ENCODE measurements at places on chromosomes 5 and 9. TPM values are rescaled to one million over a fixed set of nuclear protein-coding genes. Genes with fewer than 3 reads are reported as not detected.

MZB1 gene
- polyA plus RNA-seq, result 0.52 TPM

VAV2 gene
- 13.5 TPM for polyA plus RNA-seq

SLC1A3 gene
- polyA plus RNA-seq, result 18.5 TPM

PCDHGA7 gene
- 1.4 TPM for polyA plus RNA-seq

PCDHB15 gene
- 7.0 TPM for polyA plus RNA-seq

KCNN2 gene
- 8.2 TPM for polyA plus RNA-seq

DNA sequence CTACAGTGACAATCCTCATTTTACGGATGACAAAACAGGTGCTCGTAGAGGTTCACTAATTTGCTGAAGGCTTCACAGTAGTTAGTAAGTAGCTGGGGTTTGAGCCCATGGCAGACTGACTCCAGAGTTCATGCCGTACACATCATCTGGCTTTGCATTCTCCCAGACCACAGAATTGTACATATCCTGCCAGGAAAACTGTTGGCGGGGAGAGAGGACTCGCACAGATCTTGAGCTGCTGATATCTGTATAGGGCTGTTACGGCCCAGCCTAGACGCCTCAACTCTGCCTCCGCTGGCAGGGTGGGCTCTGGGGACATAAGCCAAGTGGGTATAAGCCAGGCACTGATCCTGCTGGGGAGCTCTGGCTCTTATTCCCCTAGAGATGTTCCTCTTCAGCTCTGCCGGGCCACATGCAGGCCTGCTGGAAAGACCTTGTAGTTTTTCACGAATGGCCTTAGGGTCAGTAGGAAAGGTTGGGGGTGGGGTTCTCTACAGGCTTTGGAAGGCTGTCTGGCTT lies 16.3 kb downstream of the LARP1 start:
- DNase-seq, result peak; percentile 62

- peak; percentile 32 for DNase-seq
These were observed 108.3 kb downstream of the INSYN2B start for GRCh38 chr5:169871826-169872490.

GRCh38 chr9:134304690-134305089 lies 21.6 kb upstream of the RXRA start:
- DNase-seq, result no peak

- no peak for DNase-seq
These were observed 22.5 kb downstream of the ZNF462 start for GRCh38 chr9:106885451-106885850.

DNA sequence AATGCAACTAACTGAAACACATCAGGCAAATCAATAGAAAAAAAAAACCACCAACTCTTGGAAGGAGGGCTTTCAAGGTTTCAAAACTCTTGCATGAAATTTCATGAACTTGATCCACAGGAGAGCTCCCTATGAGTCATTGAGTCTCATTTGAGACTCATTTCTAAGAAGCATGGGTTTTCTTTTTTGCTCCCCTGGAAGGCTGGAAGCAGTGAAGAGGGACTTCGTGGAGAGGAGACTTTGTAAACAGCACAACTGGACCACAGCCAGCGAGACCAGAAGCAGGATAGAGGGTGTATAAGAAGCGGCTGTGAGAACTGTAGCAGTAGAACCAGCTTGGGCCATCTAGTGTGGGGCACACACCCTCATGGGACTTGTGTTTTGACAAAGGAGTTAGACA lies 41.2 kb upstream of the RAPGEF1 start:
- no peak for DNase-seq

GRCh38 chr5:90852531-90852930 lies 293.9 kb downstream of the ADGRV1 start:
- DNase-seq, result no peak

DNA sequence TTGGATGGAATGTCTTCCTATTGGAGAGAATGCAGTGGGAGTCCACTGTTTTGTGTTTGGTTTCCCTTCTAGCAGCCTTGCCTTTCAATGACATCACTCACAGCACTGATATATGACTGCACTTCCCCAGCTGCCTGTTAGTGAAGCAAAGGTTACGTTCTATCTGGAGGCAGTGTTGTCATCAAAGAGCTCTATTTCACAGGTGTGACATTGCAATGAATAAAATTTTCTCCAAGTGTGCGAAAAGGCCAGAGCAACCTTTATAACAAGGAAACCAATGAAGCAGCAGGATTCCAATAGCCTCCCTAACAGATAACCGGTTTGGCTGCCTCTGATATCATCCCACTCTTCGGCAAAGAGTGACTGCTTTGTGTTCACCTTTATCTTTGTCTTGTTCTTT lies 523.5 kb upstream of the ZNF608 start:
- no peak for DNase-seq

- DNase-seq, result peak; percentile 78
These were observed 584.0 kb downstream of the ACTL7B start for GRCh38 chr9:108271646-108272348.

DNA sequence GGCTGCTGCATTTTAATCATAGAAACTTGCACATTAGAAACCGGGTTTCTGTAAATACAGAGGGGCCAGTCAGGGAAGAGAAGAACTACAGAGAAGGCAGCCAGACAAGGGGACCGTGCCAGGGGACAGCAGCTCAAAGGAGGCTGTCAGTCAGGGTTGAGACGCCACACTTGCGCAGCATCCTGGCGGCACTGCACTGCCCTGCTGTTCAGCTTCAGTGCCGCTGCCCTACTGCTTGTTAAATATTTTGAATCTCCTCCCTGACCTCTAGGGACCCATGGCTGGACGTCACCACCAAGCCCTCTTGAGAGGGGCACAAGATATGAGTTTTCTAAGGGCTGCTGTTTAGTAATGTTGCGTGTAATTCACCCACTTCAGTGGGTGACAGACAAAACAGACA lies 43.6 kb upstream of the ZBTB43 start:
- no peak for DNase-seq

DNA sequence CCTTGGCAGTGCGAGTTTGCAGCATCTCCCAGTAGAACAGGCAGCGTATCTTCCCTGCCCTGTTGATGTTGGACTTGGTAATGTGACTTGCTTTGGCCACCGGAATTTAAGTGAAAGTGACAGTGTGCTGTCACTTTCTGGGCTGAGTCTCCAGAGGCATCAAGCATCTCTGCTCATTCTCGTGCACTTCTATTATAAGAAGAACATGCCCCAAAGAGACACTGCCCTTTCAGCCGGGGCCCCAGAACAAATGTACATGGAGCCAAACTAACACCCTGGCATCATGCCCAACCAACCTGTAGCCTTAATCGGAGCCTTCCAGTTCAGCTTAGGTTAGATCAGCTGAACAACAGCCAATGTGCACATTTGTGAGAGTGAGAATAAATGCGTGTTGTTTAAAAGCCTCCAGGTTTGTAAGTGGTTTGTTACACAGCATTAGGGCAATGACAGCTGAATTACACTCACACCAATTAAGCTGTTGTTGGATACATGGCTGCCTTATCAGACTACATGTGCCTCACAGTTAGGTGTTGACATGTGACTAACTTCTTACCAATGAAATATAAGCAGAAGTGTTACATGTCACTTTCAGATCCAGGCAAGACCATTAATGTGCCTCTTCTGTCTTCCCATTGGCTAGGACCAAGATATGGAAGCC lies 22.1 kb upstream of the FRMD3 start:
- no peak for DNase-seq

DNA sequence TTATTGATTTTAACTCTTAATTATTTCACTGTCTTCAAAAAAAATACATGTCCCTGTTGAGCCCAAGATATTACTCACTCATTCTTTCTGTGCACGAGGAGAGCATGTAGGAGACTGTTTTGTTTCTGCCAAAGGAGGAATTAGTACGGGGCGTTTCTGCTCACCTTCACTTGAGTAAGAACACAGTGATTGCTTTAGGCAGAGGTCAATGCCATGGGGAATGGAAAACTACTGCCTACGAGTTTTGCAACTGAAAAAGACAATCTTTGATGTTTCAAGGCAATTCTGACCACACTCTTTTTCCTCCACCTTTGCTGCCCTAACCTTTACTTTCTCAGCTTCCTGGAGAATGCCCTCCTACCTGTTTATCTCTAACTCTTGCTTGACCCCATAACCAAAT lies 109.4 kb downstream of the CCDC192 start:
- DNase-seq, result no peak

- no peak for DNase-seq
These were observed 254.7 kb upstream of the SLC30A5 start for GRCh38 chr5:68839019-68839552.

GRCh38 chr5:142011572-142012185 lies 1.1 kb downstream of the GNPDA1 start:
- no peak for DNase-seq

DNA sequence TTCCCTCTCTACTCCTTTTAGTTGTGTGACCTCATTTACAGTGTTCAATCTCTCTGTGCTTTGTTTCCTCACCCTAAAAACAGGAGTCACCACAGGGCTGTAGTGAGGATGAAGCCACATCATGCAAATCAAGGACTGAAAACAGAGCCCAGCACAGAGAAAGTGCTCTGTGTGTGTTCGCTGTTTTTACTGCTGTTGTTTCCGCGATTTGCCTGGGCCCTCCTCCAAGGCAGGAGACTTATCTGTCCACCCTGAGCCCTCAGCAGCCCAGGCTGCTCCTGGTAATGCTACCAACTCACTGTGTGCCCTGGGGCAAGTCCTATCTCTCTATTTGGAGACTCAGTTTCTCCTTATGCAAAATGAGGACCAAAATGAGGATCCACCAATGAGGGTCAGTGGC lies 87.2 kb upstream of the NEURL1B start:
- DNase-seq, result no peak

DNA sequence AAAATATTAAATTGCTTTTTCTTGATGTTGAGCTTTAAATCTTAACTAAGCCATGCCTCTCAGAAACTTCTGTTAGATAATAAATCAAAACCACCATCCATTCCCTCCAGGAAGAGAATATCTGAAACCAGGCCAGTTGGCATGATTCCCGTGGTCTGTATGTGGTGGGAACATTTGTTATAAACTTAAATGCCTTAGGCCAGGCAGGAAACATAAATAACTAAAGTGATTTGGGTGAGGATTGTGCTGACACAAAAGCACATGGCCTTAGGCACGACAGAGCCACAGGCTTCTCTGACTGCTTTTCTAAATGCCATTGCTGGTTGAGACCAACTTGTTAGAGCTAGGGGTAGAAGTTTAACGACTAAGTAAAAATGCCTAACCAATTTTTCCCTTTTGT lies 255.9 kb downstream of the GABRG2 start:
- peak; percentile 9 for DNase-seq
